ENCODE measurements at places on chromosomes 12 and 14. TPM values are rescaled to one million over a fixed set of nuclear protein-coding genes. Genes with fewer than 3 reads are reported as not detected.

DNA sequence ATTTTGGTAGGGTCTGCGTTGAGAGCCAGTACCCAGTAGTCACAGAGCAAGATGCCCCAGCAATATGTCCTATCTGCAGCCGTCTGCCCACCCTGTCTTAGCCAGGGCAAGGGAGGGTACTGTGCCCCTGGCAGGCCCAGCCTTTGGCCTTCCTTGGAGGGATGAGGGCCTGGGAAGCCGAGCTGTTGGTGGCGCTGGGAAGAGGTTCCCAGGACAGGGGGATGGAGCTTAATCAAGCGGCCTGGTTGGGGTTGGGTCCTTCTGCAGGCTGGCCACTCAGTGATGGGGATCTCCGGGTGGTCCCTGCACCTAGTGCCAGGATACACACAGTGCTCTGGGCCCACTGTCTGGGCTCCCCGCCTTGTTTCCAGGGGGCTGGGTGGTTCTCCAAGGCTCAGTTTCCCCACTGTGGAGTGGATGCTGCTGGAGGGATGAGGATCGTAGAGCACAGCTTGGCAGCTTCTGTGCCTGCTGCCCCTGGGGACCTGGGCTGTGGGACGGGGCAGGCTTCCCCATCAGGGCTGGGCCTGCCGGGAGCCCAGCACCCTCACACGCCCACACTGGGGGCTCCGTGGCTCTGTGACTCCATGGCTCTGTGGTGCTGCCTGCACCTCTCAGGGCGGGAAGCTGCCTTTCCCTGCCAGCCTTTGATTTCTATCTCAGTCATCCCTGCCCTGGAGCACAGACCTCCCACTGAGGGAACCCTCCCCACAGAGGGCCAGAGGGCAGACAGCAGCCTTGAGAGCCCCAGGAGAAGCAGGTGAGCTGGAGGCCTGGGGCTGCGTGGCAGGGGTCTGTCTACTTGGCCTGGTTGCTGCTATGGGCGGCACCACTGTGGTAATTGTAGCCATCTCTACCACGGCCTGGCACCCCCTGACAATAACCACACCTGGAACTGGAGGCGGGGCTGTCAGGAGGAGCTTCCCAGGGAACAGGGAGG, 357.0 kb downstream of the TMEM121 start:
- DNase-seq = no peak

GRCh38 chr14:29757188-29757680, 170.4 kb downstream of the PRKD1 start:
- DNase-seq = no peak

- DNase-seq = no peak
Measured at GRCh38 chr14:76580399-76580798, 180.9 kb upstream of the VASH1 start.

DNA sequence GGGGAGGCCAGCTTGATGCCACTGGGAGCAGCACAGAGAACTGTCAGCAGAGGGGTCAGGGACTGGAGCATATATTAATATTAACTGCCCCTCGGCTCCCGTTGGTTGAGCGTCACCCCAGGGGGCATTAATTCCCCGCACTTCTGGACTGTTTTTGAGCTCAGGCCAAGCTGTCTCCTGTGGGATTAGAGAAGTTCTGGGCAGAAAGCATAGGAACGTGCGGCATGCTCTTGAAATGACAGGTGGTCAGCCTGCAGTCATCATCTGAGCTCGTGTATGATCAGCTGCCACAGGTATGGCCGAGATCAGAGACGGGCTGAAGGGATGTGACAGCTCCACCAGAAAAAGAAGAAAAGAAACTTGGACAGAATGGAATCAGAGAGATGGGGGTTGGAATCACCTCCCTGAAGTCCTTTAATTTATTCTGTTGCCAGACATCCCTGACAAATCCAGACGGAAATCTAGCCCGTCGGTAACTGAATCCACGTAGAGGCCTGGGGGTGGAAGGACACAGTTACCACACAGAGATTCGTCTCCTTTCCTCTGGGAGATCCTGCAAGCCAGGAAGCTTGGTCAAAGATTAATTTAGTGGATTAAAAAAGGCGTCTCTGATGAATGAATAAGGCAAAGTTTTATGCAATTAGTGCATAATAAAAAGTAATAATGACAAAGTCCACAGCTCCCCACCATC, 23.6 kb downstream of the NR1H4 start:
- DNase-seq = peak; percentile 44

The HHIPL1 gene
- 3.1 TPM for total RNA-seq

DNA sequence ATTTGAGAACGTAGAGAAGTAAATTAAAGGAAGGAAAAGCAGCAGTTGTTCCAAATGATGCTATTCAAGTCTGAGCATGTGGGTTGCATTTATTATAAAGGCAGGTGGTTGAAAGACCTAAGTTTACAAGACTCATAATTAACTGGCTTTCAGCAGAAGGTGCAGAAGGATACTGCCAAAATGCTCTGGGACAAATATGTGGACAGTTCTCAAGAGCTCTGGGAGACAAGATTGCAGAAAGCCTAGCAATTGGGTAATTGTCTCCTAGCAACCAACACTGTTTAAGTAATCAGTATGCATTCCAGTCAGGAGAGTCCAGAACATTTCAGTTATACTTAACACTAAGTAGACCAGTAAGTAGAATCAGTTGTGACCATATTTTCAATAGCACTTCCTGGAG, 131.5 kb downstream of the GPR135 start:
- DNase-seq = peak; percentile 91

The SYNE3 gene
- total RNA-seq = 15.2 TPM

GRCh38 chr12:105897311-105897725, 241.4 kb downstream of the NUAK1 start:
- no peak for DNase-seq

DNA sequence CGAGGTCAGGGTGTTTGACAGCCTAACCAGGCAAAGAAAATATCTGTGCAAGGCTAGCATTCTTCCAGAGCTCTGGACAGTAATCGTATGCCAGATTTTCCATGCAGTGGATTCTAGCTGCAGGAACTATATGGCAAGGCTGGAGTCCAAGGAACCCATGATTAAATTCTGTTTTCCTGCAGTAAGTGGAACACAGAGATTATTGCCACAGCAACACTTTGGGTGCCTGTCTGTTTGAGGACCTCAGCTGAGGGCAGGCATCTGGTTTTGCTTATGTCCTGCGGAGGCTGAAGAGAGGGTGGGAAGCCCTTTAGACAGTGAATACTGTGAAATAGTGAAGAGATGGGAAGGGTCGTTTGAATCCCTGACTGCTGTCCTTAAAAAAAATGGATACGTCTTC, 104.4 kb downstream of the DAD1 start:
- DNase-seq = no peak

- no peak for DNase-seq
Measured at GRCh38 chr14:34582117-34582680, 42.7 kb upstream of the EAPP start.

- peak; percentile 68 for DNase-seq
Measured at GRCh38 chr12:93135286-93136239, 206.5 kb upstream of the EEA1 start.

- no peak for DNase-seq
Measured at GRCh38 chr12:17301544-17301943, 695.6 kb upstream of the LMO3 start.

- DNase-seq = no peak
Measured at GRCh38 chr14:24286996-24287395, 12.6 kb downstream of the DHRS1 start.

DNA sequence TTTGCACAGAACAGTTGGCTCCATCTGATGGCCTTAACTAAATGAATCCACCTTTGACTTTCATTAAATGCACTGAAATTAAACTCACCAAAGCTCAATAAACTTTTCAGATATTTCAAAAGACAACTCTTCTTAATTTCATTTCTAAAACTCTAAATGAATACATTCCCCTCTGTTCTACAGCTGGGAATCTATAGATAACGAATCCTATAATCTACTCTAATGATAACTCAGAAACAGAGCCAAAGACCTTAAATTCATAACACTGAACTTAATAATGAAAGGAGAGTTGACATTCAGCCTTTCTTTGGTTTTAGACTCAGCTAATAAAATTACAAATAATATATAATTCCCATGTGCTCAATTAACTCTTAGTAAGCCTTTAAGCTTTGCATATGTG, 150.5 kb downstream of the KCNH5 start:
- no peak for DNase-seq

The EML5 gene
- total RNA-seq = 0.51 TPM

DNA sequence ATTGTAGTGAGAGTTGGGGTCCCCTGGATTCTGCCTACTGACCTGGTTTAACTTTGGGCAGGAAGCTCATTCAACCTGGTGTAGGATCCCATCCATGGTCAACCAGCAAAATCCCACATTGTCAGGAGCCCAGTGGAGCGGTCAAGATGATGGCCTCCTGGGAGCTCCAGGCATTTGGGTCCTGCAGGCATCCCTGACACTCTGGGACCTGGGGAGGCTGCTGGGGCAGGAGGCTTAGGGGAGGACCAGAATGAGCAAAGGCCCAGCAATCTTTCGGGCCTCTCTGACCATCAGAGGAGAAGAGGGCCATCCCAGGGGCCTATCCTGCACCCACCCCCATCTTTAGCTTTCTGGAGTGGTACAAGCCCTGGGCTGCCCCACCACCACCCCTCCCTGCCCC, 104.0 kb downstream of the PRMT8 start:
- no peak for DNase-seq

- DNase-seq = peak; percentile 78
Measured at GRCh38 chr12:6946033-6946919, 2.5 kb downstream of the C12orf57 start.

The INHBC gene
- not detected for total RNA-seq

DNA sequence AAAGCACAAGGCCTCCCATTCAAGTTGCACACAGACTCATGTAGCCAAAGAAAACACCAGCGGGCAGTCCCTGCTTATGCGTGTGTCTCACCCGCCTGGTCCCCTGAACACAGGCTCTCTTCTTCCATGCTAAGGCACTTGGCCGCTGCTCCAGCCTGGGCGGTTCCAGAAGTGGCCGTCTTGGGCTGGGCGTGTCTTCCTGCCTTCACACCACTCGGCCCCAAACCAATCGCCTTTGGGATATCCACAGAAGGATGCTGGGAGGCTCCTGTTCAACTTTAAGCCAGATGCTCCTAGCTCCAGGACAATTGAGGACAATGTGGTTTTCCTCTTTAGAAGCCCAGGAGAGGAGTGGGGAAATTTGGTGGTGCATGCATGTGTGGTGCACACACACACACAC, 2.2 kb downstream of the SCARB1 start:
- DNase-seq = peak; percentile 83

DNA sequence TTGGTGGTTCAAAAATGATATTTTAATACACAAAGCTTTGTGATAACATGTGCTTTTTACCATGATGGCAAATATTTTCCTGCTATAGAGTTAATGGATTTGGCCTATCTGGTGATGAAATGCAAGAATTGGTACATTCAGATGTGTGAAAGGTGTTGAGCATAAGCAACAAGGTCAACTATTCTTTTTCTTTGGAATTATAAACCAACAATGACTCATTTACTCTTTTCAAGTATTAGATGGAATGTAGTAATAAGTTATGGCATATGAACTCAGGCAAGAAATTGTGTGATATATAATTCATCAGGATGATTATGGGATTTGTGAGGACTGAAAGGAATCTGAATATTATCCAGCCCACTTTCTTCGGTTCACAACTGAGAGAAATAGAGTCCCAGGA, 471.4 kb downstream of the ETNK1 start:
- no peak for DNase-seq

DNA sequence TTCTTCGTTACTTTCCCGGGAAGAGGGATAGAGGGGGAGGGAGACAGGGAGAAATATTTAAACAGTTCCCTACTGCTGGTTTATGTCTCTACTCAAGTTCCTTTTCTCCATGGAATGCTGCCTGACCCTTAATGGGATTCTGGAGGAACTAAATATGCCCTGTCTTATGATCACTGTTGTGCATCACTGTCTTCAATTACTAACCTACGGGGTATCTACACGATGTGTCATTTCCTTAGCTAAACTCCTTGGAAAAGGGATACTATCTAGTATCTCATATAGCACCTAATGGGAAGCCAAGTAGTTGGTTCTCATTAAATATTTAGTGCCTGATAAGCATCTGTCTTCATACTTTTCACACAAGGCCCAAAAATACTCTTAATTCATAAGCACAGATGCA, 37.5 kb upstream of the FBLN5 start:
- no peak for DNase-seq

- DNase-seq = no peak
Measured at GRCh38 chr14:100111931-100112704, 46.9 kb downstream of the EVL start.

- peak; percentile 34 for DNase-seq
Measured at GRCh38 chr12:110744151-110744571, 1.5 kb upstream of the PPP1CC start.

The BTG1 gene
- 31.6 TPM for total RNA-seq

Measured in tongue (tissue), 3 donors.